ENCODE measurements at places on chromosomes 12 and 14.

- no peak for DNase-seq
Measured at GRCh38 chr14:103056322-103057027, 874 bp downstream of the CDC42BPB start.

- DNase-seq, result no peak
Measured at GRCh38 chr12:113191227-113191626, 5.7 kb downstream of the RITA1 start.

- DNase-seq, result no peak
Measured at GRCh38 chr14:55781046-55781445, 201.0 kb downstream of the KTN1 start.

DNA sequence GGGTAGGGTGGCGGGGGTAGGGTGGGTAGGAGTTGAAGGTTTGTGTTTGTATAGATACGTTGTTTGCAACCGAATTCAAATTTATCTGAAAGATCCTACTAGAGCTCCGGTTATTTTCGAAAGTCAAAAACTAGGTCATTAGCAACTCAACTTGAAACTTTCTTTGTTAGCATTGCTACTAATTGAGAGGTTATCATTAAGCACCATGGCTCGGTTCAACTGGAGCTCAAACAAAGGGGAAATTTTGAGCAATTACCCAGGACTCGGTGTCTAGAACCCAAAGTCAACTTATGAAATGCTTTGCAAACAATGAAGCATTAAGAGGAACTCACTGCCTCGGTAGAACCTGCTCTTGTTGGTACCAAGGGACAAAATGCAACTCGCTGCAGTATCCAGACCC, 207.7 kb downstream of the BCAT1 start:
- no peak for DNase-seq

DNA sequence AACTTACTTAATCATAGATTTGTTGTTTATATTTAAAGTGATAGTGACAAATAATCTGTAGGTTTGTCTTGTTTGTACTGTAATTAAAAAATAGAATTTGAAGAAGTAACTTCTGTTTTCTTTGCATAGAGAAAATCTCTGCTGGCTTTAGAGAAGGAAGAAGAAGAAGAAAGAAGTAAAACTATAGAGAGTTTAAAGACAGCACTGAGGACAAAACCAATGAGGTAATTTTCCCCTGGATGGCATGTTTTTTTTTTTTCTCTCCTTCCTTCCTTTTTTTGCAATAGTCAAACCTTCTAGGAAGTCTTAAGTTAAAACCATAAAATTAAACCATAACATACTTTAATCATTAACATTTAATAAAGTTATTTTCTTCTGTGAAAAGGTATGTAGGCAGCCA, 131.9 kb downstream of the DAAM1 start:
- DNase-seq, result no peak

GRCh38 chr12:114407842-114408411, 2.0 kb upstream of the TBX5 start:
- no peak for DNase-seq

GRCh38 chr12:46486588-46486987, 114.0 kb upstream of the SLC38A2 start:
- DNase-seq, result no peak

GRCh38 chr12:91100906-91101305, 10.4 kb downstream of the LUM start:
- no peak for DNase-seq

- DNase-seq, result no peak
Measured at GRCh38 chr12:116303929-116304328, 26.4 kb upstream of the MED13L start.

- no peak for DNase-seq
Measured at GRCh38 chr12:103640831-103641230, 53.8 kb downstream of the STAB2 start.

GRCh38 chr12:5756338-5756842, 188.7 kb downstream of the ANO2 start:
- no peak for DNase-seq

- DNase-seq, result no peak
Measured at GRCh38 chr14:28294834-28295440, 471.6 kb upstream of the FOXG1 start.

GRCh38 chr14:95195031-95195430, 37.7 kb upstream of the DICER1 start:
- no peak for DNase-seq

DNA sequence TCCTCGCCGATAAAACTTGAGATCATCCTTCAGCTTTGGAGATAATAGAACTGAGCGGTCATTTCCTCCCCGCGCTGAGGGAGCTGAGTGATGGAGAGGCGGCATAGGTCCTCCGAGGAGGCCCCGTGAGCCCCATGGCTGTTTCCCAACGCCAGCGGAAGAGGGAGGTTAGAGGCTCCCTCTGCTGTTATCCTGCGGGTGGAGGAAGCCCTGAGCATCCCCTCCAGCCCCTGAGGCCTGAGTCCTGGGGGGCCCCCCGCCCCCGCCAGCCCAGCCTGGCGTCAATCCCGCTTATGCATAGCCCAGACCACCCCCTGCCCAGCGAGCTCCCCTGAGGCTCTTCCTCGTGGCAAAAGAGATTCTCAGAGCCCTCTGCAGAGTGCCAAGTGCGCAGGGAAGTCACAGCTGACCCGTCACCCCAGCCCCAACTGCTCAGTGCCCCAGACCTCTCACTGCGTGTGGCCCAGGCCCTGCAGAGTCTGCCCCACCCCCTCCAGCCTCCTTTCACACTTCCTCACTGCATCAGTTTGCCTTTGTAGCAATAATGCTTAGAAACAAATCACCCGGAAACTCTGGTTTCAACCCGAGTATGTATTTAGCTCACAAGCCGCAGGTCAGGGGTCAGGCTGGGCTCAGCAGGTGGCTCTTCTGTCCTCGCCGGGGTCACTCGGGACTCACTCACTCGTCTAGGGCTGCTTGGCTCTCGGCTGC, 44.7 kb upstream of the GALNT9 start:
- no peak for DNase-seq

DNA sequence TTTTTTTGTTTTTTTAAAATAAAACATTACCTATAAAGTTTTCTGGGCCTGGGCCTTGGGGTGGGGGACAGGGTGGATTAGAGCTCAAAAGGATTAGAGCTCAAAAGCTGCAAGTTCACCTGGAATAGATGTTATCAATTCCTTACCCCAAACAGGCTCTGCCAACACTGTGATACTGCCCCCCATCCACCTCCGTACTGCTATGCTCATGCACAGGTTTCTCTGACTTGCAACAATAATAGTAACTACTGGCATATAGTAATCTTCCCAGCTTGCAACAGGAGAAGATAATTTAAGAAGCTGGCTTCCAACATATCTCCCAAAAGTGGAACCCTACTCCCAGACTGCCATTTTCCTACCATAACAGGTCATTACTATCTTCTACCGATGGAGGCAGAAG, 51.3 kb upstream of the SLCO1C1 start:
- DNase-seq, result no peak

DNA sequence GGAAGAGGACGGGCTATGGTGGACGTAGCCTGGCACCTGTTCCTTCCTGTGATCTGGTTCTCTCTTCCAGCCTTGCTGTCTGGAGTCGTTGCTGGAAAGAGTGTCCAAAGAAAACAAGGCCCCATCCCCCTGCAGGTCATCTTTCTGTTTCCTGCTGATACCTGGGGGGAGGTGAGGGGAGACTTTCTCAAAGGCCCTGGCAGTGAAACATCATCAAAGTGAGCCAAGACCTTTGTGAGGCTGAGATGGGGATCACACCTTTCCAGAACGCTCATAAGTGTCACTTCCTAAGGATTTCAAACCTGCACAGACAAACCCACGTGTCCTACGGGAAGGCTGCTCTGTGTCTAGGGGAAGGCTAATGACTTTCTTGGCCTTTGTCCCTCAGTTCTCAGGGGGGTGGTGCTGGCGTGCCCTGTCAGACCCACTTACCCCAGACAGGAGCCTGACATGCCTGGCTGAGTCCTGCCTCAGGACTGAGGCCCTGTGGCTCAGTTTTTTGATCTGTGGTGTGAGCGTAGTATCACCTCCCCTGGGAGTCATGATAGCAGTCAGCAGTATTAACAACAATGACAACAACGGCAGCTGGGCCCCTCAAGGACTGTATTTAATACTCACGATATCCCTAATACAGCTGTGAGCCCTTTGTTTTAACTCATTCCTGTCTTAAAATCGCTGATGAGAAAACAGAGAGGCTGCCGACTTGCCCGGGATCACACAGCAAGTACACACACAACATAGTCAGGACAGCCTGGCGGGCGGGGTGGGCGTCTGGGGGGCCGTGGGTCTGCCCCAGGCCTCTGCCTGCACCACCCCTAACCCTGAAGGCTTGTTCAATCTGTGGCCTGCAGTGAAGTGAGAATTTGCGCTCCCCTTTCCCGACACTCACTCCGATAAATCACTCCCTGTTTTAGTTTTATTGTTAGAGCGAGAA, 235.2 kb downstream of the SLC41A2 start:
- no peak for DNase-seq

DNA sequence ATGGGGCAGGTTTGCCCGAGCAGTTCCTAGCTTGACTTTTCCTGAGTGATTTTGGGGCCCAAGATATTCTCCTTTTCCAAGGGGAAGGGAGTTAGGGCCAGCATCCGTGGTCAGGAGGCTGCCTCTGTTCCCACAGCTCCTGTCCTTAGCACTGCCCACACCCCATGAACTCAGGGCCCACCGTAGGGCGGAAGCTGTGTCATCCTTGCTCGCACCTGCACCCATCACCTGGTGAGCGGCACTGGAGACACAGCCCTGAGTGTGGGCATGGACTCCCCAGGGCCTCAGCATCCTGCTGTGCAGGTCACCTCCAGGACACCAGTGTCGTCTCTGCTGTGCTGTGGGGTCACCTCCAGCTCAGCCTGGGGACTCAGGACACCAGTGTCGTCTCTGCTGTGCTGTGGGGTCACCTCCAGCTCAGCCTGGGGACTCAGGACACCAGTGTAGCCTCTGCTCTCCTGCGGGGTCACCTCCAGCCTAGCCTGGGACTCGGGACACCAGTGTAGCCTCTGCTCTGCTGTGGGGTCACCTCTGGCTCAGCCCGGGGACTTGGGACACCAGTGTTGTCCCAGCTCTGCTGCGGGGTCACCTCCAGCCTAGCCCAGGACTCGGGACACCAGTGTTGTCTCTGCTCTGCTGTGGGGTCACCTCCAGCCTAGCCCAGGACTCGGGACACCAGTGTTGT, 322.9 kb downstream of the ADGRD1 start:
- DNase-seq, result no peak

DNA sequence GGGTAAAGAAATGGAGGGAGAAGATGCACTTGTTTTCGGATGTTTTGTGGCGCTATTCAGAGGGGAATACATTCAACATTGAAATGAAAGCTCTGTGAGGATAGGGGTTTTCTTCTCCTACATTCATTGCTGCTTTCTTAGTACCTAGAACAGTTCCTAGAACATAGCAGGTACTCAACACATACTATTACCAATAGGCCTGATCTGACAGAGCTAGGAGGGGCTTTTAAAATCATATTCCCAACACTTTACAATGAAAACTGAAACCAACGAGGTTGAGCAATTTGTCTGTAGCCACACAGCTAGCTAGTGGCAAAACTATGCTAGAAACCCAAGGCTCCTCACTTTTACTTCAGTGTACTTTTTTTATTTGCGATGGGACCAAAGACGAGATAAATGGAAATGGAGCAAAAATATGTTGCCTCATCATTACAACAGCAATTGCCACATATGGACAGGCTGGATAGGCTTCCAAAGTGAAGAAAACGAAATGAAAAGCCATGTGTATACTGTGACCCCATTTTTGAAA, 23.1 kb upstream of the IL22 start:
- DNase-seq, result no peak

- no peak for DNase-seq
Measured at GRCh38 chr12:105425254-105426174, 95.0 kb downstream of the C12orf75 start.

DNA sequence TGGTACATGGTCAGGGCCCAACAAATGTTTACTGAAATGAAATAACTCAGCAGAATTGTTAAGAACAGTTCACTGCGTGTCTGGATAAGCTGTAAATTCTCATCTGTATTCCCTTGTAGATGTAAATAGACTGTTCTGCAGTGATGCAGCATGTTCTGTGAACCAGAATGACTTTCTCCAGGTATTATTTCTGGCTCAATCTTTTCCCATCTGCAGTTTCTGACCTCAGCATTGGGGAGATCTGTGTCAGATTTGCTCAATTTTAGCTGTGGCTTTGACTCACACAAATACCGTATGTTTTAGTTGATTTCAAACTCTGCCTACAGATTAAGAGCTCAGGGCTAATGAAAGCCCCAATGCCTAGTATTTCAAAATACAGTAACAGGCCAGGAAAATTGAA, 49.2 kb upstream of the DICER1 start:
- DNase-seq, result no peak

GRCh38 chr12:46508651-46509050, 136.1 kb upstream of the SLC38A2 start:
- DNase-seq, result no peak

DNA sequence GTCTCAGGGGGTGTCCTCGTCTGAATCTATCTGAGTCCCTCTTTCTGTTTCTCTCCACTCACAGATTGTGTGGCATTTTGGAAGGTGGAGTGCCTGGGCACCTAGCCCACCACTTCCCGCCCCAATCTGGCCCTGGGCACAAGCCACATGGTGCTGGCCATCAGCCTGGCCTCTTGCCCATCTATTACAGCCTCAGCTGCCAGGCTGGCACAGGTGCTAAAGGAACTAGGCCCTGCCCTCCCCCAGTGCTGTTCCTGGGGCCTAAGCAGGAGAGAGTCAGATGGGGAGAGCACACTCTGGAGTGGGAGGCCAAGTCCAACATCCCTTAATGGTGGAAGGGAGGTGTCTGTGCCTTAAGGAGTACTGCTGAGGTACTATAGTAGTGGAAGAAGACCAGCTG, 8.3 kb upstream of the CALCOCO1 start:
- DNase-seq, result no peak

GRCh38 chr14:92649066-92649465, 99.4 kb downstream of the LGMN start:
- DNase-seq, result no peak

- no peak for DNase-seq
Measured at GRCh38 chr14:64248689-64249088, 45.5 kb downstream of the ESR2 start.

Measured in head of caudate nucleus (tissue), 42 donors.